ENCODE measurements at places on chromosomes 5 and 9.

DNA sequence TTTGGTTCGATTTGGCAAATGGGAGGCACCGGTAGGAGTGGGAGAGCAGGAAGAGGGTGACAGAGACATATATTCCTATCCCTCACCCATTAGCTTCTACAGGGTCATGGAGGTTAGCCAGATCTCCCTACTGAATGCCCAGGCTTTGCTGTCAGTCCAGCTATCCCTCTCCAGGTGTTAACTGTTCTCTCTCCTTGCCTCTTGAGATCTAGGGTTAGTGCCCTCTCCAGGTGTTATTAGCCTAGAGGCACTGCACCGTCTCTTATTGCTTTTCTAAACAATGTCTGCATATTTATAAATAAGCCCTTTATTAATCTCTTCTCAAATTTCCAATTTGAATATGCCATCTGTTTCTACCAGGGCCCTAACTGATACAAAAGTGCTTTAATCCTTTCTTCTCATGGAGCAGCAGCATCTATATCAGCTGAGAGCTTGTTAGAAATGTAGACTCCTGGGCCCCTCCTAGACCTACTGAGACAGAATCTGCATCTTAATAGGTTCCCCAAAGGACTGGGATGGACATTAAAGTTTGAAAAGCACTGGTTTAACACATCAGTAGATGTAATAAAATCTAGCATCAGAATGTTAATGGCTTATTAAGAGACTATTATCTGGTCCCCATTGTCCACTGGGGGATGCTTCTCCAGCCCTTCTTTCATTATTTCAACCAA, 322.5 kb upstream of the SLC24A2 start:
- DNase-seq: no peak

DNA sequence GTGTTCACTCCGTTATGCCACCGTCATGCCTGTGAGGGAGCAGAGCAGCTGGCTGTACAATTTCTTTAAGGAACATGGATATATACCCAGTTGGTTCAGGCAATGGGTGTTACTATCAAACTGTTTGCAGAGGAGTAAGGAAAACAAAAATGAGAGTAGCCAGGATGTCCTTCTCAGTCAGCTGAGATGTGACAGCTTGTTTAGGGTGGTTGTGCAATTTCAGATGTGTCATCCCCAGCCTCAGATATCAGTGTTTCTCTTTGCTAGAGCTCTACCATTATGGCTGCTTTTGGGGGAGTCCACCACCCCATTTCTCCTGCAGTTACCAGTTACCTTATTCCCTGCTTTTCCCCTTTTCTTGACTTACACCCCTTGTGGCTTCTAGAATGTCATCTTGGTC, 135.2 kb upstream of the SLC24A2 start:
- DNase-seq: no peak

DNA sequence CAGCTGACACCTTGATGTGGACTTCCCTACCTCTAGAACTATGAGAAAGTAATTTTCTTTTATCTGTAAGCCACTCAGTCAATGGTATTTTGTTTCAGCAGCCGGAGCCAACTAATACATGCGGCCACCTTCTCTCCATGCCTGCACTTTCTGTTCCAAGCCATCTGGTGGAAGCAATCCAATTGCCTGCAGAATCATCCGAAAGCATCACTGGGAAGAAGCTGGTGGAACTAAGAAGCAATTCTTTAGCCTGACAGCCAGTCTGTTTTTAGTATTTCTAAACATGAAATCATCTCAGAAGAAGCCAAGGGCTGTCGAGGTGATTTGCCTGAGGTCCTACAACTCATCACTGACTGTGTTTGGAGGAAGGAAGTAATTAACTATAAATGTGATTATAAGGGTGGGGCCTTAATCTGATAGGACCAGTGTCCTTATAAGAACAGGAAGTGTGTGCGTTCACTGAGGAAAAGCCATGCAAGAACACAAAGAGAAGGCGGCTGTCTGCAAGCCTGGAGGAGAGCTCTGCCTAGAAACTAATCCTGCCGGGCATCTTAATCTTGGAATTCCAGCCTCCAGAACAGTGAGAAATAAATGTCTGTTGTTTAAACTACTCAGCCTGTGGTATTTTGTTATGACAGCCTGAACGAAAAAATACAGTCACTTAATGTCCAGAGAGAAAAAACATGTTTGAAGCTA, 49.1 kb downstream of the NXNL2 start:
- no peak for DNase-seq

GRCh38 chr5:40986666-40987065, 77.4 kb downstream of the C7 start:
- DNase-seq: no peak

DNA sequence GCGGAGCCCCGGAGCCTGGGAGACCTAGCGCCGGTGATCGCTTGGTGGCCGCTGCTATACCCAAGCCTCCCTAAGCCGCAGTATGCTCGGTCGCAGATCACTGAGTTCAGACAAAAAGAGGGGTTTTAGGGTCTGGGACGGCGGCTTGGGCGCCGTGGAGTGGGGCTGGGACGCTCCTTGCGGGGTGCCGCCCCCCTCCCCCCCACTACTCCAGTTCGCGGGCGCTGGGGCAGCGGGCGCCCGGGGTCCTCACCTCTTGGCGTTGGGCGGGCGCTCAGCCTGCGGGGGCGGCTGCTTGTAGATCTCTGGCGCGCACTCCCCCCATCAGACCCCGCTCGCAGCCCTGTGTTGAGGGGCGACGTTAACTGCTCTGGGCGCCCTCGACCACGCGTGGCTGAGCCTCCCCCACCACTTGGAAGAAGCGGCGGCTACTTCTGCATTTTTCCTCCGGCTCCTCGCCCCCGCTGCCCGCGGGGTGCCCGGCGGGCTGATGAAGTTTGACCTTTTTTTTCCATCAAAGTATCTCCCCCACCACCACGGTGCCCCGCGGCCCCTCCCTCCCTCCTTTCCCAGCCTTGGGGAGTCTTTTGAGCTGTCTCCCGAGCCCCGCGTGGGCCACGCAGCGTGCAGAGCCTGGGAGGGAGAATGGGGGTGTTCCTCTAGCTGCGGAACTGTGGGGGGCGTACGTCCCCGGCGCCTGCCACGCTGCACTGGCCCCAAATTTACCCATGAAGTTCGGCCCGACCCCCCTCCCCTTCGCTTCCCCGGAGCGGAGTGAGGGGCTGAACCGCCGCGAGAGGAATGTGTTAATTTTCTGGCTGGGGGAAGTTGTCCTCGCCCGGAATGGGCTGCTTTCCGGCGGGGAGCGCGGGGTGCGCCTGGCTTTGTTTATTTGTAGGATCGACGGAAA, 1.2 kb downstream of the CXXC5 start:
- DNase-seq: no peak

DNA sequence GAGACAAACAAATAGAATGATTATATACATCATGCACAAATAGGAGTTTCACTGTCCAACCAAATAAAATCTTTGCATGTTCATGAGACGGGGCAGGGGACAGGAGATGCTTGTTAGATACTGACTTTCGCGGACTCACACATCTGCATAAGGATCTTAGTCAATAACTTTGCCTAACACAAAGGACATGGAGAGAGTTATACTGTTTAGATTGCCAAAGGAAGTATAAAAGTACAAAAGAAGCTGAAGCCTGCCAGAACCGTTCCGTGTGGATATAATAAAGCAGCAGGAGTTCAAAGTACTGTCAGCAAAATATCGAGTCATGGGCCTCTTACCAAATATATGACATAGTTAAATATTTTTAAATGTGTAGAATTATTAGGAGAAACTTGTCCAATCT, 1148.4 kb downstream of the EFNA5 start:
- DNase-seq: no peak

DNA sequence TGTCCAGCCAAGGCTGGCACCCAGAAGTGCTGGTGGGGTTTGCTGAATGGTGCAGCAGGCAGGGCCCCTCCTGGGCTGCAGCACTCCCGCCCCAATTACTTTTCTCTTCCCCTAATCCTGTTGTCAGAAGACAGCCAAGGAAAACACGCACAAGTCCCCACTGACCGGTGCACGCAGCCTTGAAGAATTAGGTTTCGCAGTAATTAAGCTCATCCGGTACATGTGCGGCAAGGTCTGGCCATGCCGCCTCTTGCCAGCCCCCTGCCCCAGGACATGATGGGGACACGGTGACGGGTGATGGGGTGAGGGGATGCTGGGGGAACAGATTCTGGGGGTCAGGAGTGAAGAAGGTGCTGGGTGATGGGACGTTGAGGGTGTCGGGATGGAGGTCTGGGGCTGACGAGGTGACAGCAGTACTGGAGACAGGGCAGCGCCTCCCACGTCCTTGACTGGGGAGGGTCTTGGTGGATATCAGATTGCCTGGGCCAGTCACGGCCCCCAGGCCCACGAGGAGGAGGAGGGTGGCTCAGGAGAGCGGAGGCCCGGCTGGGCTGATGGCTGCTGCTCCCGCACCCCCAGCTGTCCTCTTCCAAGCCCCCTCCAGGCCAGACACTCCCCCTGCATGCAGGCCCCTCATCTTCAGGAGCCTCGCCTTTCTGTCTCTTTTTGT, 34.9 kb downstream of the BARX1 start:
- DNase-seq: no peak

- DNase-seq: no peak
Measured at GRCh38 chr9:113508111-113508749, 44.7 kb downstream of the RGS3 start.

DNA sequence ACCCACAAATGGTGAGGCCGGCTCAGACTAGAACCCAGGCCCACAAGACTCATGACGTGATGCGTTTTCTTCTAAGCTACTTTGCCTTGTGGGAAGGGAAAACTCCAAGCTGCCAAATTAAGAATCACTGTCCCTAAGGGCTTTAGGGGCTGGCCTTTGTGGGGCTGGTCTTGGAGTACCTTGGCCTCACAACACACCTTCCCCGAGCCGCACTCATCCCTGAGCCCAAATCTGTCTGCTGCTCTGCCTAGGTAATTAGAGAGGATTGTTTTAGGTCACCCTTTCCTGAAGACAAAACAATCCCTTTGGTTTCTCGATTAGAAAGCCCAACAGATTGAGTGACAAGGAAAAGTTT, 137.3 kb downstream of the SEMA6A start:
- DNase-seq: no peak

DNA sequence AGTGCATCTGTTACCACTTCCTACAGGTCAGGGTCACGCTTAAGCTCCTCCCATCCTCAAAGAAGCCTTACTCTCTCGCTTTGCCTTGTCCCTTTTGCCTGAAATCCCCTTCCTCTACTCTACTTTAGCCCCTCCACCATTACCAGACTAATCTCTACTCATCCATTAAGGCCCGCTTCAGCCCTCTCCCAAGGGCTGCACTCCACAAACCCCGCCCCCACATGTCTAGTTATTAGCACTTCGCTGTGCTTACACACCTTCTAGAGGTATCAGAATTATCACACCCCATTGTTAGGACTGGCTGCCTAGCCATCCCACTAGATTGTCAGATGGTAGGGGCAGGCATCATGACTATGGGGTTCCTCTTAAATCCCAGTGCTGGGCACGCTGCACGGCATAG, 565.7 kb upstream of the WWC1 start:
- DNase-seq: no peak

- no peak for DNase-seq
Measured at GRCh38 chr5:2001300-2001699, 118.6 kb upstream of the IRX4 start.

GRCh38 chr9:88930716-88931115, 60.6 kb upstream of the S1PR3 start:
- no peak for DNase-seq

DNA sequence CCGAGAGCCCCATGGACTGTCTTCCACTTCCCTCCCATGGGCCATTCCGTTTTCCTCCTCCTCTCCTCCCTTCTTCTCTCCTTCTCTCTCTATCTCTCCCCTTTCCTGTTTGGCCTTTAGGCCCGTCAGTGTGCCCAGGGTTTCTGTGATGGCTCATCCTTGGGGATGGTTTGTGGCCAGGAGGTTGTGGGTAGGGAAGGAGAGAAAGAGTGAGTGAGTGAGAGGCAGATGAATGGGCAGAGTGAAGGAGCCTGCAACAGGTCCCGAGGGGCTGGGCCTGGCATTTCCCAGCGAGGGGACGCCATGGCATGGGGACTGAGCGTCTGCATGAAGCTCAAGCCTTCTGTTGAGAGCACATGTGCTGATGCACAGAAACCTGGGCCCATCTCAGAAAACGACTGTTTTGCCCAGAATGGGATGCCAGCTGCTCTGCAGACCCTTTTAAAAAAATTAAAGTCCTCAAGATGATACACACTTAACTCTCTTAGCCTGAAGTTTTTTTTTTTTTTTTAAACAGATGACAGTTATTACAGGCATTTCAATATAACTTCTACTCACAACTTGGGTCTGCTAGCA, 69.1 kb downstream of the PRRT1B start:
- no peak for DNase-seq

DNA sequence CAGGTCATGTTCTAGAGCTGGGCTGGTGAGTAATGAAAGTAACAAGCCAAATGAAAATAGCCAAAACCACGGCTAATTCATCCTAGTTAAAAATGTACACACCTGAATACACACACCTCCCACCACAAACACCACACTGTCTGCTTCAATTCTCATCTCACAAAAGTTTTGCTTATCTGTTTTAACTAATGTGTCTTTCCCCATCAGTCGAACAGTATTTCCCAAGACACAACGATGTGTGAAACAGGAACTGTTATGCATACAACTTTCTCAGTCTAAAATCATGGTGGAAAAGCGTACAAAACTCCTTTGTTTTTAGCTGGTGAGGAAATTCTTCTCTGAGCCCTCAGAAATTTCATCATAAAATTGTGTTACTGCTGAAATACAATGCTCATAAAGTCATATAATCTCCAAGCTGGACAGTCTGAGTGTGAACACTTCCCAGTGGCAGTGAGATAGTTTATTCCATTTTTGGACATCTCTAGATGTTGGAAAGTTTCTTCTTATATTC, 242.4 kb downstream of the EFNA5 start:
- no peak for DNase-seq

GRCh38 chr9:108586471-108587139, 269.2 kb downstream of the ACTL7B start:
- no peak for DNase-seq

DNA sequence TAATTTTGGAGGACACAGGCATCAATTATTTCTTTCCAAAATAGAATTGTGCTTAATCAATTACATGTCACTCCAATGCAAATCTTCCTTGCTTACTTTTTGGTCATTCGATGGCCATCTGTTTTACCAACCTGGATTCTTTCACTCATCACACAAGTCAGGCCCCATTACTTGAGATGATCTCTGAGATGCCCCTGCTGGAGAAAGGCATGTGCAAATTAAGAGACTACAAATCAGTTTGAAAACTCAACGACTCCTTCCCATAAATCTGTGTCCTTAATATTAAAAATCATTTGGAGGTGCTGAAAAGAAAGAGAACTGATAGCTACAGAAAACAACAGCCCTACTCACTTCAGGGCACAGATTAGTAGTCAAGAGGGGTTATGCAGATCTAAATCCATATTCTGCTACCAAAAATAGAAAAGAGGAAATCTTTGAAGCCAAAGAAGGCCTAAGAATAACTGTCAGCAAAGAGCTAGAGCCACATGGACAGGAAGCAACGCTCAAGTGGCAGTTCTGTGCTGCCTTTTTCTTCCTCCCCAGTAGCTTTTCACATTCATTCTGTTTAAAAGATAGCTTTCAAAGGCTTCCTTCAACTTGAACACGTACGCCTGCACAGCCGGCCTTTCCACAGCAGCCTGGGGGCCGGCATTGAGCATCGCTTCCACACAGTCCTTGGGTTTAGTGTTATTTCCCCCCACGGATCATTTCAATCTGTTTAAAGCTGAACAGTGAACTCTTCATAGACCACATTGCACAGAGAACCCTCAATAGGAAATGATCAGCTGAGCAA, 79.3 kb upstream of the MAP3K1 start:
- no peak for DNase-seq
